ENCODE measurements at places on chromosomes 11 and 22.
A peak's percentile ranks its signal among the peaks of the same experiment; 100 is the strongest.

- DNase-seq, result no peak
Observed at GRCh38 chr11:79206951-79207350, 233.9 kb downstream of the TENM4 start.

DNA sequence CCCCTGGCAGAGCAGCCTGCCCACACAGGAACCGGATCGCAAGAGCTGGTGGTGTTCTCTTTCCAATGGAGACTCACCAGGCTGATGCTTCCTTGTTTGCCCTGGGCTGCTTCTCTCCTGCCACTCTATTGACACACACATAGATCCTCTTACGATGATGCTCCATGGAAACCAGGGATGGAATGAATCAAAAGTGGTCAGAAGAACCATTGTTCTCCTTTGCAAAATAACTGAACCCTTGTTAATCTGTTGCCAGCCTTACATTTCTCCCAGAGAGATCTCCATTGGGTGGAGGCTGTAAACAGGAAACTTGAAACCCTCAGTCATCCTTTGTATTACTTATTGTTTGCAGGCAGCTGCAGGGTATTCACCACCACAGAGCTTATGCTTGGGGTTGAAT lies 24.6 kb upstream of the LDLRAD3 start:
- DNase-seq, result no peak

- DNase-seq, result no peak
Observed at GRCh38 chr11:3225159-3225758, 6.6 kb upstream of the MRGPRG start.

DNA sequence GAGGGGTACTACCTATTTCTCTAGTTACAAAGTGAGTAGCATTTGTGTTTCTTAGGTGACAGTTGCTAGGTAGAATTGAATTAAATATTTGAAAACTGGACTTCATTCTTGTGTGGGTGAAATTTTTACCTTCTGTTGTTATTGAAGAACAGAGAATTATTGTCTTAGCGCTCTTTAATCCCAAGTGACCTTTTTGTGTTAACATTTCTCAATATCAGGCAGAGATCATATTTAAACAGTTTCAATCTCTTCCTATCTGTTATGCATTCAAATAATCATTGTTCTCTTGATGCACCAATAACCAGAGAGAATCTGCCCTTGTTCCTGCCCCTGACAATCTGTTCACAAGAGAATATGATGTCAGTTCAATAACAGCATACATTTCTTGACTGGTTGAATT lies 14.2 kb downstream of the KMT2A start:
- no peak for DNase-seq

DNA sequence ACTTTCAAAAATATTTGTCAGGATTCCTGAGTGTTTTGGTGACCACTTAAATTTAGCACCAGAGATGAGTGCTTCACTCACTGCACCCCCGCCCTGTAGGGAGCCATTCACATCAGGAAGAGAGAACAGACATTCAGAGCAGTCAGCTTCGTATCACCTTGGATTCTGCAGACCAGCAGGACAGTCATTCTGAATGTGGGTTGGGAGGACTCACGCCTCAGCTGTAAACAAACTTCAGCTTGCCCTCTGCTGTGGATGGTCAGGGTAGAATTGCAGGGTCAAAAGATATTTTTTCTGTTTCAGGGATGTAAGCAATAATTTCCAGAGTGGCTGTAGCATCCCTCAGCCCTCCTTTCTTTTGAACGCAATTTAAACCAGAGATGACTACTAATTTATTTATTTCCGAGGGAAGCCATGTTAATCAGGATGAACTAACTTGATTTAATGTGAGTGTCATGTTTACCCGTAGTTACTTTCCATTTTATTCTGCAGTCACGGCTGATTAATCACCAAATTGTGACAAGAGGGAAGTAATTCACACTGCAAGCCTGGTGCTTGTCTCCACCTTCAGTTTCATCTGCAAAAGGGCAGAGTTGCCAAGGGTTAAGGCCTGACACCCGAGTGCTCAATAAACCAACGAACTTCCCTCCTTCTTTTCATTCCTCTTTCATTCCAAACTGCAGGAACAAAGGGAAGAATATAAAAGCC lies 174.2 kb upstream of the DDI1 start:
- DNase-seq, result no peak

GRCh38 chr11:124758355-124759265 lies 3.5 kb downstream of the ESAM start:
- no peak for DNase-seq

- no peak for DNase-seq
Observed at GRCh38 chr11:116857316-116857715, 19.9 kb upstream of the APOA1 start.

DNA sequence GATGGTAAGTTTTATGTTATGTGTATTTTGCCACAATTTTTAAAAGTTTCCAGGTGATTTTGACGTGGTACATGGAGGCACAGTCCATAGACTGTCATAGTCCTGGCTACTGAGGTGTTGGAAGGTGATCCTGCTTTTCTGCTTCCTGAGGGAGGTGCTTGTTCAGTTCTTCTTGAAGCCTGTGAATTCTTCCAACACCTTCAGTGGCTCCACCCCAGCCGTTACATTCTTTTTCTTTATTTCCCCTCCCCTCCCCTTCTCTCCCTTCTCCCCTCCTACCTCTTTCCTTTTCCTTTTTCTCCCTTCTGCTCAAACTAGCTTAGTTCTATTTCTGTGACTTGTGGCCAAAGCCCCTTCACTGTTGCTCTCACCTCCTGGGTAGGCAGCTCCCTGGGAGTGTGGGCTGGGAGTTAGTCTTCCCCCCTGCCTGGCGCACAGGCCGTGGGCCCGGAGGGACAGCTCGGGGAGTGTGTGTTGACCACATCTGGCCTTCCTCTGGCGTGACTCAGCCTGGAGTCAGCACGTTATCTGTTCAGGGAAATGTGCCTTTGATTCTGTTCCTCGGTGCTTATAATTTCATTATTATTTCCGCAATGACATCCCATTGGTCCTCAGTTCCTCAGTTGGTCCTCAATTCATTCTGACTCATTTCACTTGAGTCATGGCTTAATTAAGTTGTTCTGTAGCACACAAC lies 566.2 kb downstream of the TBC1D22A start:
- DNase-seq, result no peak

DNA sequence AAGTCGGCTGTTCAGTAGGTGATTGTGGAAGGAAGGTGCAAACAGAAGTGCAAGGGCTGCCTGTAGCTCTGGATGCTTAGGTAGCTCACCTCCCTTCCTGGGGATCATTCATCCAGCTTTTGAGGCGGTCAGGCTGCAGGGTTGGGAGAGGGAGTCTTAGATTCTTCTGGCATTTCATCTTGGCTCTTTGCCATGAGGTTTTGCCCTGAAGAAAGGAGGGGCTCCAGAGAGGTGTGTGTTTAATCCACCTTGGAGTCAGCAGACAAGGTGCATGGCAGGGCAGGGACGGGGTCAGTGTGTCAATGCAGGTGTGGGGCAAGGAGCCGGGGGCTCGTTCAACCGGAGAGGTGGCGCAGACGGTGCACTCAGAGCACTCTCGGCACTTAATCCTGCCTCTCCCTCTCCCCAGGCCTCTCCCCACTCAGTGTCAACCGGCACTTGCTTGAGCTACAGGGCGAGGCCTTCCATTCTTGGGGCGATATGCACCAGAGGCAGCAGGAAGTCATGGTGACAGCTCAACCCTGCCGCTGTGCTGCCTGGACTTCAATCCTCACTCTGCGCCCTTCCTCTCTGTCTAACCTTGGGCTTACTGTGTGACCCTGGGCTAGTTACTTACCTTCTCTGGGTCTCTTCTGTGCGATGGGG lies 7.2 kb downstream of the ADAMTS15 start:
- no peak for DNase-seq

GRCh38 chr11:96412761-96413381 lies 23.1 kb downstream of the JRKL start:
- no peak for DNase-seq

DNA sequence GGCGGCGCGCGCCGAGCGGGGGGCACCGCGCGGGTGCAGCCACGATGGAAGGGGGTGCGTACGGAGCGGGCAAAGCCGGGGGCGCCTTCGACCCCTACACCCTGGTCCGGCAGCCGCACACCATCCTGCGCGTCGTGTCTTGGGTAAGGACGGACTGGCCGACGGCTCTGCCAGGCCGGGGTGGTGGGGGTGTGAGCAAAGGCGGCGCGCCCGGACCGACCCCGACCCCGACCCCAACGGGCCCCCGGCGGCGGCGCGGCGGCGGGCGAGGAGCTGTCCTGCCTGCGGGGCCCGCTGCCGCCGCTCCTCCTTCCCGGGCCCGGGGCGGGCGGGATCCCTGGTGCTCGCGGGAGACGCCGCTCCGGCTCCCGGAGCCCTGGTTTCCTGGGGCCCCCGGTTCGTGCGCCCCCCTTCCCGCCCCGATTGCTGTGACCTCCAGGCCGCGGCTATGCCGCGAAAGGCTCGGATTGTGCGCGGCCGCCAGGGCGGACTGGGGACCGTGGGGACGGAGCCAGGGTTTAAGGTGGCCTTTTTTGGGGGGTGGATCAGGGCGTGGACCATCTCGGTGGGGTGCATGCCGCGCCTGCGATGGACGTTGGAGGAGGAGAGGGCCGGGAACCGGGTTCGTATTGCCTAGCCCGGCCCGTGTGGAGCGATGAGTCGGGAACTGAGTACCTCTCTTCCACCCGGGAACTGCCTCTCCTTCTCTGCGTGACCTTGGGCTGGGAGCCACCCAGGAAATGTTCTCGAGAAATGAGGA lies at the start of gene SYNGR1:
Gene SYNGR1, plus strand, starts transcription at position 25 of the 760 bp plus-strand sequence. Its CDS starts 20 bp downstream, at position 45.
- DNase-seq, result no peak

- no peak for DNase-seq
Observed at GRCh38 chr22:44884968-44885805, 124.6 kb downstream of the PHF21B start.

GRCh38 chr11:121451986-121452608 lies at the start of gene SORL1:
TSS of gene SORL1 (plus strand) at chr11:121452314. CDS start at chr11:121452332, 18 bp downstream.
- DNase-seq, result peak; percentile 54

- DNase-seq, result no peak
Observed at GRCh38 chr11:109734566-109734965, 312.6 kb downstream of the C11orf87 start.

GRCh38 chr11:102451681-102452460 lies 694 bp downstream of the TMEM123 start:
- peak; percentile 54 for DNase-seq

GRCh38 chr22:24247564-24248344 lies 2.9 kb upstream of the GGT5 start:
- no peak for DNase-seq

- DNase-seq, result no peak
Observed at GRCh38 chr11:65895482-65895981, 4.7 kb downstream of the FOSL1 start.

DNA sequence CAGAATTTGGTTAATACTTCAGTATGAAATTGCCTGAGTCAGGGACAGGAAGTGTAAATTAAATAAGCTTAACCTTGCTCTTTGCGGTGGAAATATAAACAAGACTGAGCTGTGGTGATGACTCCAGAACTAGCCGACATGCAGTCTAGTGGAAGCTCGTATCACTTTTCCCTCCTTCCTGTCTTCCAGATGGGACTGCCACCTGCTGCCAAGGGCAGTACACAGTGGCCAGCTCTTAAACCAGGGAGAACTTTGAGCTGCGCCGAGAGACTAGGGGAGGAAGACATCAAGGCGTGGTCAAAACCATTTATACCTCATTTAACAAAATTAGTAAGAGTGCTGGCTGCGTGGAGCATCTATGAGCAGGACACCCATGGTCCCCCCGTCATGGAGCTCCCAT lies 31.3 kb upstream of the CTTN start:
- DNase-seq, result no peak

DNA sequence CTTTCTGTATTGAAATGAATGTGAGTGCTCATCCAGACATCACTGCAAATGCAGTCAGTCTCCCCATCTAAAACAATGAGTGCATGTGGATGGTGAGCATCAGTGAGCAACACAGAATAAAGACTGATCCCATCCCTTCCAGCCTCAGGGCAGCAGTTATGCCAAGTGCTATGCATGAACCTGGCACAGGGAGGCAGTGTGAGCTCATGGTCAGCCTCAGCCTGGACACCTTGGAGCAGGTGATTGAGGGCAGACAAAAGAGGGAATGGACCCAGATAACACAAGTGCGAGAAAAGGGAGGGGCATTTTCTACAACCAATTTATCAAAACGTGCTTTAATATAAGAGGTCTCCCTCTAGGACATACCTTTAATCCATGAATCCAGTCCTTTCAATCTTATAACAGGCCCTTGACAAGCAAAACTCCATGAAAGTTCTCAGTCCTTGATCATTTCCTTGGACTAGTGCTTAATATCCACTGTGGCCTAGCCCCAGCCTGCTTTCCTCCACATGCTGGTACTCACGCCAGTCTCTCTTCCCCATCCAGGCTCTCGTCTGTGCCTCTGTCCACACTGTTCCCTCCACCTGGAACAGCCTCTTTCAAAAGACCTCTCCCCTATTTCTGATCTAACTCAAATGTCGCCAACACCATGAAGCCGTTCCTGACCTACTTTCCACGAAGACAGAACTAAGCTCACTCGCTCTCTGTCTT lies 50.5 kb upstream of the LRRC55 start:
- DNase-seq, result no peak

DNA sequence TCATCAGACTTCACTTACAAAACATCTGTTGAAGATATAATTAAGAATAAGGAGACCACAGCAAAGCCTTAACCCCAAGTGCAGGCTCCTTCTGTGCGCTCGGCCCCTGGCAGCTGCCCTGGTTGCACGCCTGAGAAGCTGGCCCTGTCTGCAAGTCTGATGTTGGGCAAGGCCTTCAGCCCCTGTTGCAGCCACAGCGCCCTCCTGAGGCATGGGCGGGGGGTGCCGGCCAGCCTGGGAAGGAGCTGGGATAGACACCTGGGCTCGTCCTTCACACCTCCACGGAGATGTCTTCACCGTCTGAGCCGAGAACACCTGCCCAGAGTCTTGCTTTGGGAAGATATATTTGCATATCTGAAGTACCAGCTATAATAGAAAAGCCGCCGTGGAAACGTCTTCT lies 104.1 kb downstream of the MPPED1 start:
- no peak for DNase-seq

GRCh38 chr22:45475063-45475747 lies 27.5 kb upstream of the FBLN1 start:
- no peak for DNase-seq

GRCh38 chr11:12295943-12296342 lies 81.4 kb upstream of the PARVA start:
- no peak for DNase-seq

GRCh38 chr11:14357881-14358728 lies 878 bp downstream of the RRAS2 start:
- DNase-seq, result no peak

GRCh38 chr11:8340296-8340695 lies 76.6 kb upstream of the LMO1 start:
- DNase-seq, result no peak

- no peak for DNase-seq
Observed at GRCh38 chr11:95671768-95672167, 117.8 kb downstream of the FAM76B start.
